ENCODE measurements at places on chromosomes 3 and 15. TPM values are rescaled to one million over a fixed set of nuclear protein-coding genes. Genes with fewer than 3 reads are reported as not detected.

Gene MRPS11
- total RNA-seq = 45.7 TPM

Gene GALNT15
- total RNA-seq = 2.1 TPM

Gene IDH3A
- total RNA-seq = 203 TPM

DNA sequence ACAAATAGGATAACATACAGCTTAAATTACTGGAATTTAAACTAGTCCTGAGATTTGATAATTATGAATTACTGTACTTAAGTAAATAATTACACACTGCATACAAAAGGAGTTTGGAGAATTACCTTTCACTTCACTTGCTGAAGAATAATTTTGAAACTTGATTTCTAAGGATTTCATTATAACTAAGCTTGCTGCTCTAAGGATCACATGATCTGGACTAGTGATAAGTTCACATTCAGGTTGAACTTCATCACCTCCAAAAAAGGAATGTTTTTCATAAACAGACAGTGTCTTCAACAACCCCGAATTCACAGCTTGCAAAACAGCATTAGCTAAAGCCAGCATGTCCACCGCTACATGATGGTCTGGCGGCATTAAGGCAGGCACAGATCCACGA lies 28.5 kb downstream of the LINS1 start:
- DNase-seq = no peak

- no peak for DNase-seq
Observed at GRCh38 chr3:172129498-172129849, 90.1 kb downstream of the FNDC3B start.

Gene RPP25
- total RNA-seq = 25.5 TPM

GRCh38 chr15:26721232-26721967 lies 51.5 kb downstream of the GABRB3 start:
- no peak for DNase-seq

DNA sequence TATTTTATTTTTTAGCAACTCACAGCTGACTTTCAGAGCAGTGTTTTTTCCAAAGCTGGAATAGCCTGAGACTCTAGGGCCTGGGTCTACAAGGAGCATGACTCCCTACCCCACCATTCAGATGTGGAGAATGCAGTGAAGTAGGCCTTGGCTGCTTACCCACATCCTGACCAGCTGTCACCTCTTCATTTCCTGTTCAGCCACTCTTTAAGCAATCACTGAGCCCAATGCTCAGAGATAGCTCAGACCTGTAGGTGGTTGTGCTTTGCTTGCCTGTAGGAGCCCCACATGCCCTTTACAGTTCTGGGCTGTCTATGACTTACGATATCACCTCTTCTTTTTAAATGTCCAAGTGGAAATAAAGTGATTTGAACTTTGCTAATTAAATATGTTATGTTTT lies 148.1 kb downstream of the NEK11 start:
- DNase-seq = no peak

All from colonic mucosa (tissue), 4 donors.